Left renal cortex interstitium (tissue), 4 donors: ENCODE measurements at places on chromosomes 7 and 10. TPM values are rescaled to one million over a fixed set of nuclear protein-coding genes. Genes with fewer than 3 reads are reported as not detected.

Gene CDC14C
- not detected for polyA plus RNA-seq

Gene TSPAN15
- polyA plus RNA-seq, result 70.7 TPM

Gene AOAH
- polyA plus RNA-seq, result 3.2 TPM

Gene C10orf105
- 0.16 TPM for polyA plus RNA-seq

- DNase-seq, result no peak
Measured at GRCh38 chr7:42704710-42705109, 207.2 kb downstream of the C7orf25 start.

DNA sequence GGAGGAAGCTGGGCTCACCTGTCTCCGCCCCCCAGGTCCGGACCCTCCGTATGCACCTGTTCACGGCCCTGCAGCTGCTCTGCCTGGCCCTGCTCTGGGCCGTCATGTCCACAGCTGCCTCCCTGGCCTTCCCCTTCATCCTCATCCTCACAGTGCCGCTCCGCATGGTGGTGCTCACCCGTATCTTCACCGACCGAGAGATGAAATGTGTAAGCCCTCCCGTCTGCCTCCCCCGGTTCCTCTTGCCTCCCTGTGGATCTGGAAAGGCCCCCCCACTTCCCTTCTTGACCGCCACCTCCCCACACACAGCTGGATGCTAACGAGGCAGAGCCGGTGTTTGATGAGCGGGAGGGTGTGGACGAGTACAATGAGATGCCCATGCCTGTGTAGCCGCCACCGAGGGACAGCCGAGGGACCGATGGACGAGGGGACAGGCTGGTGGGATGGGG is 4.6 kb downstream of the FASTK start:
- no peak for DNase-seq

DNA sequence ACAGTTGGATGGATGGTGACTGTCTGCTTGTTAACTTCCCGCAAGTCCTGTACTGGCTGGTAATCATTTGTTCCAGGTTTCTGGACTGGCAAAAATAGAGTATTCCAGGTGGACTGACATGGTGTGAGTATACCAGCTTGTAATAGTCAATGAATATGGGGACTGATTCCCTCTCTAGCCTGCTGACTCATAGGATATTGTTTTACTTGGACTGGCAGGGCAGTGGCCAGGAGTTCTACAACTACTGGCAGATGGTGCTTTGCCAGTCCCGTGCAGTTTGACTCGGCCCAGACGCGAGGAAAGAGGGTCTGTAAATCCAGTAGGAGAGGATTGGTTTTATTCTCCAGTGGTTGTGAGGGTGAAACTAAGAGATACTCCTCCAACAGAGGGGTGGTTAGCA is 78.0 kb downstream of the PRR15 start:
- DNase-seq, result no peak

GRCh38 chr7:33932221-33932620 is 26.9 kb downstream of the BMPER start:
- DNase-seq, result no peak

GRCh38 chr10:113650172-113650571 is 13.7 kb downstream of the NRAP start:
- no peak for DNase-seq

GRCh38 chr10:71584461-71584860 is 135.1 kb downstream of the C10orf105 start:
- no peak for DNase-seq

- no peak for DNase-seq
Measured at GRCh38 chr7:93883078-93883916, 7.3 kb downstream of the TFPI2 start.

GRCh38 chr7:114630201-114630990 is 215.8 kb downstream of the FOXP2 start:
- DNase-seq, result no peak

GRCh38 chr7:33671531-33672262 is 233.6 kb upstream of the BMPER start:
- DNase-seq, result no peak

- no peak for DNase-seq
Measured at GRCh38 chr7:80665526-80665925, 27.1 kb downstream of the CD36 start.

- DNase-seq, result no peak
Measured at GRCh38 chr7:73830681-73831583, at the start of gene CLDN4. Gene CLDN4 (plus strand): TSS chr7:73830996. CDS start chr7:73831202, 206 bp downstream.

GRCh38 chr7:159061674-159062212 is 82.9 kb downstream of the VIPR2 start:
- DNase-seq, result no peak
